Naive B cell (primary cell): ENCODE measurements at places on chromosomes 2 and 18. TPM values are rescaled to one million over a fixed set of nuclear protein-coding genes. Genes with fewer than 3 reads are reported as not detected.

GRCh38 chr2:120749506-120750431 is 14.1 kb downstream of the GLI2 start:
- no peak overlapping the region for H3K27ac ChIP-seq
- no peak overlapping the region for H3K4me3 ChIP-seq
- peaks cover 19% of the 10 kb centered on the region for H3K27me3 ChIP-seq
- no peaks in the 10 kb centered on the region for H3K36me3 ChIP-seq

DNA sequence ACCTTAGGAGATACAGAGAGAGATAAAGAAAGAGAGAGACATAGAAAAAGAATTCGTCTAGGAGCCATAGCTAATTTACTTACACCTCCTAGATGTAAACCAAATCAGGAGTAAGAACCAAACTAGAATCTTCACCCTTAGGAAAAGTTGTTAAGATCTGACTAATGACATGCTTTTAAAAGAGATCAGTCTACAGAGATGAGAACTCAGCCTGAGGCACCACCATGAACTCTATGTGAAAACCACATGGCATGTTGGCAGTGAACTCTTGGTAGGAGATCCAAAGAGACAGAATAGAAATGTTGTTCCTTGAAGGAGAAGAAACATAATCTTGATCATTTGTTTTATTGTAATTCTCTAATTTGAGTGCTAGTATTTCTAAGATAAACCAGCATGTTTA is 585.4 kb upstream of the ID2 start:
- H3K36me3 ChIP-seq, result no peaks in the 10 kb centered on the region
- DNase-seq, result no peak
- no peak overlapping the region for H3K4me3 ChIP-seq
- no peaks in the 10 kb centered on the region for H3K27me3 ChIP-seq
- no peak overlapping the region for H3K27ac ChIP-seq
- no peaks in the 10 kb centered on the region for H3K4me1 ChIP-seq

MBD2 gene
- 12.9 TPM for polyA plus RNA-seq

SH3RF3 gene
- polyA plus RNA-seq, result 0.64 TPM

DNA sequence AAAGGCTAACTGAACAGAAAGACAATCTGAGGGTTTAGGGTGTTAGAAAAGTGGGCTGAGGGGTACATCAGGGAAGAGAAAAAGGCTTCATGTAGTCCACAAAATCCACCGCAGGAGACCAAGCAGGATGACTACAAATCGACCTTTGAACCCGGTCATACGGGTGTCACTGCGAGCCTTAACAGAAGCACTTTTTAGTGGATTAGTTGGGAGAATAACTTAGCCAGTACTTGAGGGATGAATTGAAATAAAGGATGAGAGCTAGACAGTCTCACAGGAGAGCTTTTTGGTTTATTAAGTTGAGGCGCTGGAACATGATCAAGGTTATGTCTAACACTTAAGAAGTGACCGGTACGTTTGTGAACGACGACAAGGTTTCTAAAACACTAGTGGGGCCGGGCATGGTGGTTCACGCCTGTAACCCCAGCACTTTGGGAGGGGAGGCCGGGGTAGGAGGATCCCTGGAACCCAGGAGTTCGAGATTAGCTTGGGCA is 217.7 kb downstream of the MCFD2 start:
- peaks cover 45% of the 10 kb centered on the region for H3K4me1 ChIP-seq
- no peak for DNase-seq
- H3K4me3 ChIP-seq, result peak overlapping the region; percentile 99

RGPD8 gene
- polyA plus RNA-seq, result 2.6 TPM

ZNF142 gene
- 5.1 TPM for polyA plus RNA-seq

EVA1A gene
- not detected for polyA plus RNA-seq

HOXD1 gene
- polyA plus RNA-seq, result not detected

GRCh38 chr2:16478434-16479210 is 187.0 kb downstream of the CYRIA start:
- H3K36me3 ChIP-seq, result no peaks in the 10 kb centered on the region
- no peak overlapping the region for H3K27ac ChIP-seq
- no peak for DNase-seq
- peaks cover 9% of the 10 kb centered on the region for H3K27me3 ChIP-seq
